ENCODE measurements at places on chromosomes 12 and 14.

- H3K36me3 ChIP-seq, result no peaks in the 10 kb centered on the region
- H3K4me1 ChIP-seq, result no peaks in the 10 kb centered on the region
- H3K27ac ChIP-seq, result no peak overlapping the region
- no peak for DNase-seq
- H3K27me3 ChIP-seq, result no peaks in the 10 kb centered on the region
These were observed 218.0 kb downstream of the SLC2A13 start for GRCh38 chr12:39887856-39888255.

DNA sequence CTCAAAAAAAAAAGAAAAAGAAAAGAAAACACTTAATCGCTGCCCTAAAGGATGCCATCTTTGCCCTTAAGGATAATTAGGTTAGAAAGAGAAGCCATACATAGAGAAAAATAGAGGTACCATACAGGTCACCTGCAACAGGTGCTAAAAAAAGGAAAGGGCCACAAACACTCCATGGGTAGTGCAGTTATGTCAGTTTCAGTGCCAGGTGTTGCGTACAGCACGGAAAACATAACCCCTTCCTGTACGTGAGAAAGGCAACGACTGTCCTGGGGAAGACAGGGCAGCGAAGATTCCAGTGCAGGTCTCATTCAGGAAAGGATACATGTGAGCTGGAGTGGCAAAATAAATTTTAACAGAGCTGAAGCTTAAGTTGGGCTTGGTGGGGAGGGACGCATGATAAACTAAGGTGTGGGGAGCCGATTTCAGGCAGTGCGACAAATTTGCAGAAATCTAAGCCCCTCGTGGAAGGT, 553 bp upstream of the DAZAP2 start:
- peaks cover 40% of the 10 kb centered on the region for H3K4me1 ChIP-seq
- peak overlapping the region; percentile 98 for H3K4me3 ChIP-seq
- peak overlapping the region; percentile 100 for H3K27ac ChIP-seq
- no peaks in the 10 kb centered on the region for H3K27me3 ChIP-seq
- H3K36me3 ChIP-seq, result peaks cover 40% of the 10 kb centered on the region

DNA sequence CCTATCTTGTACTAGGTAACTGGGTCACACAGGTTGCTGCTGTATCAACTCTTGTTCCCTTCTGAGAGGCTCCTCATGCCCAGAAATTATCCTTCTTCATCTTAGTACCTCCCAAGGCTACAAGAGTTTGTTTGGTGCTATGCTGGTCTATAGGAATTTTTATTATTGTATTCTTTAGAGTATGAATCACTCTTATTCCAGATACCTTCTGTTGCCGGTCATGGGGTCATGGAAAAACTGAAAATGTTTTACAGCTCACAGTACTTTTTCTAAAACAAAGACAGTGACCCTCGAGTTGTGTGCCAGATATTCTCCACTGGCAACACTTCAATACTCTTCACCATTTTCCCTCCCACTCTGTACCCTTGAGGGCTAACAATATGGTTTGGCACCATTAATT, 1598.0 kb upstream of the TMEM132C start:
- H3K27me3 ChIP-seq, result no peaks in the 10 kb centered on the region
- H3K4me3 ChIP-seq, result no peak overlapping the region
- no peak for DNase-seq
- no peaks in the 10 kb centered on the region for H3K36me3 ChIP-seq

GRCh38 chr12:21775133-21775820, 771 bp upstream of the KCNJ8 start:
- H3K27me3 ChIP-seq, result peaks cover 39% of the 10 kb centered on the region
- no peaks in the 10 kb centered on the region for H3K36me3 ChIP-seq
- H3K27ac ChIP-seq, result no peak overlapping the region
- peaks cover 5% of the 10 kb centered on the region for H3K4me1 ChIP-seq

GRCh38 chr12:90327793-90328743, 619.4 kb upstream of the ATP2B1 start:
- no peaks in the 10 kb centered on the region for H3K27me3 ChIP-seq
- no peak overlapping the region for H3K27ac ChIP-seq

GRCh38 chr14:71166180-71166837, 259.1 kb downstream of the PCNX1 start:
- H3K4me1 ChIP-seq, result peaks cover 10% of the 10 kb centered on the region
- H3K4me3 ChIP-seq, result no peak overlapping the region
- H3K27ac ChIP-seq, result no peak overlapping the region
- H3K36me3 ChIP-seq, result no peaks in the 10 kb centered on the region
- DNase-seq, result no peak

DNA sequence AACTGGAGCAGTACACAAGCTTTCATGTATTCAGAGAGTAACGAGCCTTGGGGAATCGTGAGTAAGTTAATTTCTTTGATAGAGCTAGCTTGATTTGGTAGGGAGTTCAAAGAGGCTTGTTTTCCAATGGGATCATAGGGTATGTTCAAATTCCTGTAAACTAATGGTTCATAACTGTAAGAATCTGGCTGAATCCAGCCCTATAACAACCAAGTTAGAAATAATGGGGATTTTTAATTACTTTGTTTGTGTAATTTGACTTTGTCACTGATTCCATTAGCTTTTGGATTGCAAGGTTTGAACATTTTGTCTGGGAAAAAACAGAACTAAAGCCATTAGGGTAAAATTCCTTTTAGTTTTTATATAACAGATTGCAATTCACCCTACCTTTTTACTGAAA, 94.0 kb downstream of the WNK1 start:
- H3K27ac ChIP-seq, result no peak overlapping the region
- no peak overlapping the region for H3K4me3 ChIP-seq
- H3K27me3 ChIP-seq, result no peaks in the 10 kb centered on the region
- H3K4me1 ChIP-seq, result peaks cover 34% of the 10 kb centered on the region

DNA sequence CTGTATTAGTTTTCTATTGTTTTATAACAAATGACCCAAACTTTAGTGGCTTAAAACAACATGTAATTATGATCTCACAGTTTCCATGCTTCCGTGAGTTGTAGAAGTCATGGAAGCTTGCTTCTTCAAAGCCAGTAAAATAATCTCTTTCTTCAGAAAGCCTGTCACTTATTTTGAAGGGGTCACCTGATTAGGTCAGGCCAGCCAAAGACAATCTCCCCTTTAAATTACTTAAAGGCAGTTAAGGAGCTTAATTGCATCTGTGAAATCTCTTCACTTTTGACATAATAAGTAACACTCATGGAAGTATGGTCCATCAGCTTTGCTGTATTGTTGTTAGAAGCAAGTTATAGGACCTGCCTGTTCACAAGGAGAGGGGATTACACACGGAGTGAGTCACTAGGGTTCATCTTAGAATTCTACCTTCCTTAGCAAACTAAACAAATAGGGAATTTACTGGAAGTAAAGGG, 89.8 kb downstream of the FAR2 start:
- peaks cover 2% of the 10 kb centered on the region for H3K27me3 ChIP-seq
- no peaks in the 10 kb centered on the region for H3K4me1 ChIP-seq
- DNase-seq, result no peak
- H3K4me3 ChIP-seq, result no peak overlapping the region
- no peak overlapping the region for H3K27ac ChIP-seq
- H3K36me3 ChIP-seq, result no peaks in the 10 kb centered on the region

DNA sequence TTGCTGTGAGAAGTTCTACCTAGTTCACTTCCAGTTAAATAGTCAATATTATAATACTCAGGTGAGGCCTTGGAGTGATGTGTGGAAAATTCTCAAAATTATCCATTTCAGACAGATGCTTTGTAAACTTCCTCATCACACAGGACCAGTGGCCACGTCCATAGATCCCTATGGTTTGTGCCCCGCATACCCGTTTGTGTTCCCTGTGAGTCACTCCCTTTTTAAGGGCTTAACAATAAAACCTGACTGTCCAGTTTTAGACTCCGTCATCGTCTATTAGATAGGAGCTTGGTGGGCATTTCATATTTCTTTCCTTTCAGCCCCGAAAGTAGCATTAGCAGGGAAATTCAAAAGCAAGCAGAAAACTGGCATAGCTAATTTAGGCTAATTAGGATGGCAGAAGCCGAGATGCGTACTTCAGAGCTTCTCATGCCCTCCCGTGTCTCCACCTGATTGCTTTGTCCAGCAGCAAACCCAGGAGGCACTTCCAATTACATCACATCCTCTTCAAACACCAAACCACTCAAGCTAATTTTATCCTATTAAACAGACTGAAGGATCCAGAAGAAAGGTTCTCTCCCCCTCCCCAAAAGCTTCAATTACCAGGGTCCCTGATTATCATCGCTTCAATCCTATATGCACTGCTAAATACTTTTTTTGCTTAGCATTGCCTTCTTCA, 186.6 kb upstream of the OTX2 start:
- no peaks in the 10 kb centered on the region for H3K36me3 ChIP-seq
- H3K4me1 ChIP-seq, result no peaks in the 10 kb centered on the region
- no peak overlapping the region for H3K27ac ChIP-seq
- DNase-seq, result no peak
- no peak overlapping the region for H3K4me3 ChIP-seq

- no peak overlapping the region for H3K4me3 ChIP-seq
- peaks cover 31% of the 10 kb centered on the region for H3K4me1 ChIP-seq
These were observed 10.0 kb downstream of the CDCA4 start for GRCh38 chr14:105010891-105011291.

GRCh38 chr12:82870771-82871377, 184.2 kb downstream of the TMTC2 start:
- H3K4me3 ChIP-seq, result no peak overlapping the region
- H3K27me3 ChIP-seq, result no peaks in the 10 kb centered on the region
- DNase-seq, result no peak
- no peak overlapping the region for H3K27ac ChIP-seq
- peaks cover 4% of the 10 kb centered on the region for H3K4me1 ChIP-seq
- no peaks in the 10 kb centered on the region for H3K36me3 ChIP-seq

GRCh38 chr12:82174383-82174782, 183.8 kb downstream of the CCDC59 start:
- no peaks in the 10 kb centered on the region for H3K4me1 ChIP-seq
- H3K4me3 ChIP-seq, result no peak overlapping the region
- DNase-seq, result no peak
- no peak overlapping the region for H3K27ac ChIP-seq
- no peaks in the 10 kb centered on the region for H3K36me3 ChIP-seq

GRCh38 chr14:92499234-92499633, 14.3 kb upstream of the RIN3 start:
- no peak for DNase-seq
- H3K4me1 ChIP-seq, result peaks cover 10% of the 10 kb centered on the region
- no peaks in the 10 kb centered on the region for H3K36me3 ChIP-seq

- H3K36me3 ChIP-seq, result peaks cover 2% of the 10 kb centered on the region
- H3K27me3 ChIP-seq, result no peaks in the 10 kb centered on the region
- H3K4me1 ChIP-seq, result no peaks in the 10 kb centered on the region
- no peak for DNase-seq
These were observed 91.3 kb downstream of the BEGAIN start for GRCh38 chr14:100495917-100496316.

DNA sequence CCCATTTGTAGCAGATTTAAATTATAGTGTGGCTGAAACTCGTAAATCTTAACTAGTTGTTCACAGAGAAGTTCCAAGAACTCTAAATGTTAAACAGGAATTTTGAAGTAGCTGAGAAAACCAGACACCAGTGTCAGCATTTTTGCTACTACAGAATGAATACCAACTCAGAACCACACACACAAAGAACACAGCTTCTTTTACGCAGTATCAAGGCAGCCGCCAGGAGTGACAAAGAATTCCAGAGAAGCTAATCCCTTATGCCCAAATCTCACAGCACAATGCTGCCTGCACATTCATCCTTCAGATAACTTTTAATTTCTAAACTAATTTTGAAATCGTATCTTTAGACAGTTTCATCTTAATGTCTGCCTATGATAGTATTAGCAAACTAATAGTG, 37.4 kb downstream of the SLC6A15 start:
- H3K4me3 ChIP-seq, result no peak overlapping the region
- no peaks in the 10 kb centered on the region for H3K36me3 ChIP-seq
- H3K27me3 ChIP-seq, result peaks cover 1% of the 10 kb centered on the region
- no peaks in the 10 kb centered on the region for H3K4me1 ChIP-seq
- H3K27ac ChIP-seq, result no peak overlapping the region

DNA sequence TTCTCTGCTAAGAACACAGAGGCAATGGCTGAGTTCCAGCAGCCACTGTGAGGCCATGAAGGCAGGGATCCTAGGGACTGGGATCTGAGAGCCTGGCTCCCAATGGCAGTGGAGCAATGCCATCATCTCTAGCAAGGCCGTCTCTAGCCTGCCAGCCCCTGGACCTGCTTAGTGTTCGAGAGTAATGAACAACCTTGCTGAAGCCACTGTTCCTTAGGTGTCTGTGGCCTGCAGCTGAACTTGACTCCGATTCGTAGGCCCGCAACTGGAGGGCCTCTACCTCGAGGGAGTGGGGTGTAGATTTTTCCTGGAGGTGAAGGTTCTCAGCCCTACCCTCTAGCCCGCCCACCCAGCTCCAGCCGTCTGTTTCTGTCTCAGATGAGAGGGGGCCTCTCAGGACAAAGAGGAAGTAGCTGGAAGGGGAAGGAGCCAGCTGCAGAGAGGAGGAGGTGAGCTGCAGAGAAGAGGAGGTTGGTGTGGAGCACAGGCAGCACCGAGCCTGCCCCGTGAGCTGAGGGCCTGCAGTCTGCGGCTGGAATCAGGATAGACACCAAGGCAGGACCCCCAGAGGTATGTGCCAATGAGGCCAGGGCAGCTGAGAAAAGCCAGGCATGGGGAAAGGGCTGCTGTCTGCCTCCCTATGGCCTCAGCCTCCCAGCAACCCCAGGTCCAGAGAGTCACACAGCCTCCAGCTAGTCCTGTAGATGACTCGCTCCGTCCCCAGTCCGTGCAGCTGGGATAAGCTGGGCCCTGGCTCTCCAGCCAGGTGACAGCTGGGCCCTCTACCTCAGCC, at the start of gene PLD4:
Gene PLD4, plus strand, starts transcription at position 459 of the 793 bp plus-strand sequence. CDS start 2,262 bp downstream, outside the sequence.
- H3K27me3 ChIP-seq, result no peaks in the 10 kb centered on the region
- H3K4me1 ChIP-seq, result peaks cover 82% of the 10 kb centered on the region
- peak within 1 kb of the TSS; percentile 88 for H3K4me3 ChIP-seq
- H3K27ac ChIP-seq, result peak within 1 kb of the TSS; percentile 92

DNA sequence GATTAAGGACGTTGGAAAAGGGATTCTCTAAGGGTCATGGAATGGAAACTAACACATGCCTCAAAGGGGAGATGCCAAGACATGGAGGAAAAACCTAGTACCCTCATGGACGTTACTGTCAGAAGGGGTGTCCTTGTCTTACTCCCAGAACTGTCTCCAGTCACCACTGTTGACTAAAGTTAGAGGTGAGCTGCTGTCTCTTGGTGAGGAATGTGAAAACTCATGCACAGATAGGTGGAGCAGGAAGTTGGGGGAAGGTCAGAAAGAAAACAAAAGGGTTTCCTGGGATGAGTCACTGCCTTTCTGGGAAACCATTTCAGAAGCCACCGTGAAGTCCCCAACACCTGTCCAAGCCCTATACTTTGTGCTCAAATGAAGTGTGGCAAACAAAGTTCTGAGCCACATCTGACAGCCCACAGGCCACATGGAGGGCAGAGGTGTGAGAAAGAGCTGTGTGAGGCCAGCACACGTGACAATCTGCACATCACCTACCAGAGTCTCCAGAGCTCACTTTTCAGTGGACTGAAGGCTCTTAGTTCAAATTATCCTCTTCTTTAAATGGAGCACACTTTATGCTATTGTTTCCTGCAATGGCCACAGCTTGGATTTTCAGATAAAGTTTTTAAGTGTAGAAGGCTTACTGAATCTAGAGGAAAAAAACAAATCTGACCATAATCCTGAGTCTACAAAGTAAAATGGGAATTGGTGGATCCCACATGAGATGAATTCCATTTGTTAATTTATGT, 92.9 kb upstream of the EGLN3 start:
- no peaks in the 10 kb centered on the region for H3K4me1 ChIP-seq
- no peak overlapping the region for H3K27ac ChIP-seq
- DNase-seq, result no peak
- no peak overlapping the region for H3K4me3 ChIP-seq
- no peaks in the 10 kb centered on the region for H3K27me3 ChIP-seq
- no peaks in the 10 kb centered on the region for H3K36me3 ChIP-seq

- H3K36me3 ChIP-seq, result no peaks in the 10 kb centered on the region
- peaks cover 22% of the 10 kb centered on the region for H3K4me1 ChIP-seq
- H3K27ac ChIP-seq, result no peak within 1 kb of the TSS
- peaks cover 15% of the 10 kb centered on the region for H3K27me3 ChIP-seq
- peak within 1 kb of the TSS; percentile 80 for H3K4me3 ChIP-seq
These were observed at the start of gene IGFBP6 for GRCh38 chr12:53097564-53098353. Gene IGFBP6 (plus strand): TSS chr12:53097667. CDS start chr12:53097718, 51 bp downstream.

Measured in activated B cell treated with CpG ODN at 0.5 μM for 24 hours (primary cell).